Sciatic nerve (tissue), 2 donors: ENCODE measurements at places on chromosomes 6 and 20. TPM values are rescaled to one million over a fixed set of nuclear protein-coding genes. Genes with fewer than 3 reads are reported as not detected.

The PDE7B gene
- 13.3 TPM for total RNA-seq

The NEURL2 gene
- total RNA-seq, result 8.9 TPM

The MTFR2 gene
- 0.80 TPM for total RNA-seq

The POPDC3 gene
- total RNA-seq, result 9.9 TPM

- no peak for DNase-seq
These were observed 35.1 kb upstream of the PPP1R3G start for GRCh38 chr6:5050009-5050408.

DNA sequence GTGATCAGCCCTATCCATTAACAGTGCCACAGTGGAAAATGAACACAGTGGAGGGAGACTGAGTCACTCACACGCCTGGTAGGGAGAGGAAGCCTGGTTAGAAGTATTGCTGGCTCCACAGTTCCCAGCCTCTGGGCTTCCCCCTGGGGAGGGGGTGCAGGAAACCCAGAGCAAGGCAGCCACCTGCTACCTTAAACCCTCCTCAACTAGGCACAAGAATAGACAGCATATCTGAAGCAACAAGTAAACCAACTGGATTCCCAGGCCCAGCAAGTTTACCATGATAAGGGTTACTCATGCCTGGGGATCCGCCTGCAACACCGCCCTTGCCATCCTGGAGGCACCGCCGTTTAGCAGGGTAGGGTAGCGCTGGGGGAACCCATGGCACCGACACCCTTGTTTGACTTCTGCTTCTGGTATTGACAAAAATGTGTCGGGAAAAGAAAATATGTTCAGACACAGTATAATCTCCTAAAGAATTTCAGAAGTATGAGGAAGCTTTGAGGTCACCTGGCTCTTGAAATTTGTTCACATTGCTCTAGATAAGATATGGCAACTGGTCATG, 38.3 kb downstream of the SLC22A23 start:
- DNase-seq, result no peak

GRCh38 chr20:2538931-2539720, 2.8 kb downstream of the TMC2 start:
- no peak for DNase-seq

- DNase-seq, result no peak
These were observed 54.7 kb upstream of the ZMYND8 start for GRCh38 chr20:47411161-47411560.

- no peak for DNase-seq
These were observed 76.8 kb downstream of the COL12A1 start for GRCh38 chr6:75128878-75129570.

- DNase-seq, result no peak
These were observed 11.4 kb upstream of the VEGFA start for GRCh38 chr6:43758617-43759050.
